ENCODE measurements at places on chromosomes 12 and 14.
A peak's percentile ranks its signal among the peaks of the same experiment; 100 is the strongest.

DNA sequence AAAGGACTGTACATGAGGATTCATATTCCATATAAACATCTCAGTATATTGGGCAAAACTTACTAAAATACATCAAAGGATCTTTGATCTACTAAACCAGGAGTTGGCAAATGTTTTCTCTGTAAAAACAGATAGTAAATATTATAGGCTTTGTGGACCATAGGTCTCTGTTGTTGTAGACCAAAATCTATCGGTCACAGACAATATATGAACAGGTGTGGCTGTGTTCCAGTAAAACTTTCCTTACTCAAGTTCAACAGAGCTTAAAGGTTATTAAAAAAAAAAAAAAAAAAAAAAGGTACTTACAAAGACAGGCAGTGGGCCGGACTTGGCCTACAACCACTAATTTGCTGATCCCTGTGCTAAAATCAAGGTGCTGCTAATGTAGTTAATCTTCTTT, 40.3 kb downstream of the PAWR start:
- no peak for DNase-seq

GRCh38 chr14:77657280-77657679, 40.8 kb upstream of the SPTLC2 start:
- no peak for DNase-seq

GRCh38 chr14:98103705-98104104, 1168.3 kb downstream of the BCL11B start:
- DNase-seq: no peak

DNA sequence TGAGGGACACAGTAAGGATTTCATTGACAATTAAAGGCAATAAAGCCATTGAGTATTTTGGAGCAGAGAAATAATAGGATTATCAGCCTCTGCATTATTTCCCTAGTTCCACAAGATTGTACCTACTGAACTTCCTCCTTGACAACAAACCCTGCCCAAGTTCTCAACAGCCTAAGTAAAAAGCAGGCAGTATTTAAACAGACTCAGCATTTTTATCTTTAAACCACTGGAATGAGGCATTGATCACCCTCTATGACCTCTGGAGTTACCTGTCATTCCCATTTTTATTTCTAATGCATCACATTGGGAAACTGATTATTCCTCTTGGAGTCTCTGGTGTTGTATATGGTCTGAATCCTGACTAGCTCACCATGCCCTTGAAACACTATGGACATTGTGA, 570.6 kb upstream of the STXBP6 start:
- DNase-seq: no peak

DNA sequence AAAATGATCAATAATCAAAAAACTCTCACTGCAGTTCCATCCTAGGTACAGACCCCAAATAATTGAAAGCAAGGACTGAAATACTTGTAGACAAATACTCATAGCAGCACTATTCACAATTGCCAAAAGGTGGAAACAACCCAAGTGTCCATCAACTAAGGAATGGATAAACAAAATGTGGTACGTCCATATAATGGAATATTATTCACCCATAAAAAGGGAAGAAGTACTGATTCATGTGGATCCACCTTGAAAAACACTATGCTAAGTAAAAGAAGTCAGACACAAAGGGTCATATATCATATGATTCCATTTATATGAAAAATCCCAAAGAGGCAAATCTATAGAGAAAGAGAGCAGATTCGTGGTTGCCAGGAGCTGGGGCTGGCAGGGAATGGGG, 202.8 kb downstream of the KSR2 start:
- DNase-seq: no peak

DNA sequence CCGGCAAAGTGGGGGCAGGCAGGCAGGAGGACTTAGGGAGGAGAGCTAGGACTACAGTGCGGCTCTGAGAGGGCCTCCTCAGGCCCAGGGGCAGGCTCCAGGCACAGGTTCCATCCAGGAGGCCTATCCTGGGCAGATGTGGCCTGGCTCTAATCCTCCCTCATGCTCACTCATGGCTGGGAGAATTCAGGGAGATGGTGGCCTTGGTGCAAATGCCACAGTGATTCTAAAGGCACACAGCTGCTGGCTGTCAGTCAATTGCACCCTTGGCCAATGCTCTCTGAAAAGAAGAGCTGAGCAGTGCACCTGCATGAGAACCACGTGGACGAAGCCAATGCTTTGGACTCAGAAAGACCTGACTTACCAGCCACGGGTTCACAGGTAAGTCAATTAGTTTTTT, 89.6 kb downstream of the C12orf75 start:
- no peak for DNase-seq

GRCh38 chr12:113477171-113477841, 5.6 kb upstream of the LHX5 start:
- DNase-seq: no peak

GRCh38 chr14:35814371-35815005, 5.4 kb upstream of the RALGAPA1 start:
- DNase-seq: peak; percentile 38

DNA sequence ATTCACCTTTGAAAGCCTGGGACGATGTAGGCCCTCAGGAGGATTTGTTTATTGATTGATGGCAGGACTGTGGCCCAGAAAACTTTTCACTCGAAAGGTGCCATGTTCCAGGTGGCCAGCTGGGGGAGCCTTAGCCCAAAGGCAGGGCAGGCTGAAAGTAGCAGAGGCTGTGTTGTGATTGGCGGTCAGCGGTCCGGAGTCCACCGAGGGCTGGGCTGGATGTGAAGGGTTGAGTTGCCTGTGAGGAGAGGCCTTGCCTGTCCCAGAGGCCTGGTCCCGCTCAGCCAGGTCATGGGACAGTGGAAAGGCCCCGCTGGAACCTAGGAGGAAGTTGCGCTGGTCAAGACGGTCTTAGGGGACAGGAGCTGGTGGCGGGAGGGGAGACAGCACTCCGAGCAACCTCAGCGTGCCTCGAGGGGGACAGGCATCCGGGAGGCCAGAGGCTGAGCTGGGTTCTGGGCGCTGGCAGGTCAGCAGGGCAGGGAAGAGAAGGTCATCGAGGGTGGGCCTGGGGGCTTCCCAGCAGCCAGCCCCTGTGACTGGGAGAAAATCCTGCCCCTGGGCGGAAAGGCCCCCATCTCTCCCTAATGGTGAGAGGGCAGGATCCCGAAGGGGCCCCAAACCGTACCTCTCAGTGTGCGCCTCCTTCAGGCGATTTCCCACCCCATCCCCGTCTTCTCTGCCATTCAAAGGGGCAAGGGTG, 26.3 kb downstream of the CMA1 start:
- peak; percentile 38 for DNase-seq

DNA sequence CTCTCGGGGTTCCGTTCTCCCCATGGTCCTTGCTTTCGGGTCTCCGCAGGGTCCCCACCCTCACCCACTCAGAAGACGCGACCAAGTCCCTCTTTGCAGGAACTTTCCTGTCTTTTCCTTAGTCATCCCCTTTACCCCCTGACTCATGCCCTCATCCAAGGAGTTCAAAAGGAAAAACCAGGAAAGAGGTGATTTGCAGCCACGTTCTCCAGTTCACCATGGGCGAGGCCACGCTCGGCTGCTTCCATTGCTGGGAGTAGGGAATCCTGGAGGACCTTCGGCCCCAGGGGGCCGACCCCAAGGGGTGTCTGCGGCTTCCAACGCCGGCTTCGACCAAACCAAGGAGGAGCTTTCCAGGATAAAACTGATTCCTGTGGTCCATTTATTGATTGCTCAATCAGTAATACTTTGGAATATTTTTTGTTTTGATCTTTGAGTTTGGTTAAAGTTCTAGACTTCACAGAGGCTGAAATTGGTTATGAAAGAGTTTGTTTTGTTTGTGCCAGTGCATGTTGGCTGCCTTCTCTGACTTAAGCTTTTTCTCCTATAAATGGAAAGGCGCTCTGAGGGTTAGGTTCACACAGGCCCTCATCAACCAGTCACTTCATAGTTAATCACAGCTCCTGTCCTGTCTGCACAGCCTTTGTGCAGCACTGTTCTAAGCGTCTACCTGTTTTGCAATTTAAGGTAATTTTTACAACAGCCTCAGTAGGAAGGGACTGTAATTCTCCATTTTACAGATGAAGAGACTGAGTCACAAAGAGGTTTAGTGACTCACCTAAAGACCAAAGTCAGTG, 827 bp downstream of the ALDH2 start:
- no peak for DNase-seq

DNA sequence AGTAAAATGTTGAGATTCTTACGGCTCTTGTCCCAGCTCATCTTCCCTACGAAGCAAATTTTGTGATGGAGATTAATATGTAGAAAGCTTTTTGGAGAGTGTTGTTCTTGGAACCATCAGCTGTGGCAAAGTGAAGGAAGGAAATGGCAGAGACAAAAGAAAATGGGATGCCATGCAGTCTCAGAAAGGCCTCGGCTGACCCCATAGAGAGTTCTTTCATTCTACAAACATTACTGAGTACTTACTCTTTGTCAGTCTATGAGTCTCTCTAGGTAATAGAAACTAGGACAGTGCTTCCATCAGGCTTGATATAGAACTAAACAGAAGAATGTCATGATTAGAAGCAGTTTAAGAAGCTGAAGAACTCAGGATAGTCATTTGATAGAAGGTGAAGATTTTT, 134.1 kb downstream of the PLEKHA5 start:
- no peak for DNase-seq

GRCh38 chr12:92210071-92210470, 64.4 kb upstream of the BTG1 start:
- DNase-seq: no peak

DNA sequence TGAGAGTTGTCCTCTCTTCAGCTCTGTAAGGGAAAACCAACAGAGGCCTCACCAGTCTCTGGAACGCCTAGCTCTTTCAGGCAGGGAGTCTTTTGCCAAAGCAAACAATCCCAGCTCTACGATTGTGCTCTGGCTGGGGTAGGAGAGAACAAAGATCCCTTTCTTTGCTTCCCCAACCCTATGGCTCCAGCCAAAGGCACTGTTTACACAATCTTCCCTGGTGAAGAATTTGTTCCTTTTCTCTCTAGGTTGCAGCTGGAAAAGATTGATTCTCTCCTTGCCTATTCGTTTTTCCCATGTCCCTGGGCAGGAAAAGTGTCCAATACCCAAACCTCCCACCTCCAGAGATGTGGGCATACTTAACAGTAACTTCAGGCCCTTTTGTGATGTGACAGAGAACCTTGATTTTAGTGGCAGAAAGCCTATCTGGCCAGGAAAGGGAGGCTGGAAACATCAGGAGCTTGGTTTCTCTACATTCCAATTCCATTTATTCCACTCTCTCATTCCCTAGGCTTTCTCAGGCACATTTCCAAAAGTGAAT, 16.8 kb downstream of the ATP5MC2 start:
- DNase-seq: peak; percentile 87

DNA sequence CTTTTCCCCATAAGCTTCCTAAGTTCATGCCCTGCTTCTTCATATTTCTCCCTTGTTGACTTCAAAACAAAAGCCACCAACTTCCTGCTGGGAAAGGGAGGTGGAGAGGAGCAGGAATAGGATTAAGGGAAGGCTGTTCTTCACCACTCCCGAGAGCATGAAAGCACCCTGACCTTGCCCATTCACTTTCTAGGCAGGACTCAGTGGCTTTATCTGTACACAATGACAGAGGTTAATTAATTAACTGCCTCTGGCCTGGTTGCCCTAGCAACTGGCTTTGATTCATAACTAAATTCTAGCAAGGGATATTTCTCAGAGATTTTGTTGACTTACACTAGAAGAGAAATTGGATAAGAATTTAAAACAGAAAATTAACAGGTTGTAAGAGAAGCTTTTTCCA, 396.8 kb downstream of the RPS29 start:
- no peak for DNase-seq

All from femur (tissue), 1 donor.